GM23248 (cell line): ENCODE measurements at places on chromosomes 7 and 10.
A peak's percentile ranks its signal among the peaks of the same experiment; 100 is the strongest.

DNA sequence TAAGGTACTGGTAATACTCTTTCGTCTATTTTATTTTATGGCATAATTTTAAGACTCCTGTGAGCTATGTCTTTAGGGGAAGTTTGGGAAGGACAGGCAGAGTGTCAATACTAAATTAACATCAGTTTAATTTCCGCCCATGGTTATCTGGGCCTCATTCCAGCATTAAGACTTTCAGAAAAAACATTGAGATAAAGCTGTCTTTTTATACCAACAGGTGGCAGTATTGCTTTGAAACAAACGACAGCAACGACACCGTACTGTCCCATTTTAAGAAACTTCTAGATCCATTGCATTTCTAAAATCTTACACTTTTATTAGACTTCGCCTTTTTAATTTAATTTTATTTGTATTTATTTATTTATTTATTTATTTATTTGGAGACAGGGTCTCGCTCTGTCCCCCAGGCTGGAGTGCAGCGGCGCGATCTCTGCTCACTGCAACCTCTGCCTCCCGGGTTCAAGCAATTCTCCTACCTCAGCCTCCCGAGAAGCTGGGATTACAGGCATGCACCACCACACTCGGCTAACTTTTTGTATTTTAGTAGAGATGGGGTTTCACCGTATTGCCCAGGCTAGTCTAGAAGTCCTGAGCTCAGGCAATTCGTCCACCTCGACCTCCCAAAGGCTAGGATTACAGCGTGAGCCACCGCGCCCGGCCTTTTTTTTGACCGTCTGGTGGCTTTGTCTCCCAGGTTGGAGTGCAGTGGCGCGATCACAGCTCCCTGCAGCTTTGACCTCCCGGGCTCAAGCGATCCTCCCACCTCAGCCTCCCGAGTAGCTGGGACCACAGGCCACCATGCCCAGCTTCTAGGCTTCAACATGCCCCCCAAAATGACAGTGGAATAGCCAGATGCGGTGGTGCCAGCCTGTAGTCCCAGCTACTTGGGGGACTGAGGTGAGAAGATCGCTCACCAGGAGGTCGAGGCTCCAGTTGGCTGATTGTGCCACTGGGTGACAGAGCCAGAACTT, 78.7 kb upstream of the C1GALT1 start:
- DNase-seq, result peak; percentile 78

DNA sequence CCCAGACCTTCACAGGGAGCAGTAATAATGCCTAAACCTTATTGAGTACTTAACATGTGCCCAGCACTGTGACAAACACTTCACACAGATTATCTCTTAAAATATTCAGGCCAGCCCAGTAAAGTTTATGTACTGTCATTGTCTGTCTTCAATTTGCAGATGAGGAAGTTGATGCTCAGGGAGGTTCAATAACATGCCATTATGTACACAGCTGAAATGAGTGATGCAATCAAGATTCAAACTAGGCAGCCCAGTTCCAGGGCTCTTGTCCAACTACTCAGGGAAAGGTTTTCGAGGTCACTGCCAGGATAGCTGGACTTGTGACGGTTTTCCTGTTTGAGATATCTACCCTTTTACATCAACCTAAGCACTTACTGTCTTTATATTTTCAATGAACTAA, 56.1 kb downstream of the AUTS2 start:
- DNase-seq, result no peak

- DNase-seq, result peak; percentile 76
Measured at GRCh38 chr10:22737587-22737986, 23.2 kb upstream of the PIP4K2A start.

- DNase-seq, result peak; percentile 63
Measured at GRCh38 chr7:134890246-134891240, 95.8 kb upstream of the AGBL3 start.

GRCh38 chr10:47049906-47050305, 138.7 kb downstream of the PTPN20 start:
- DNase-seq, result no peak

GRCh38 chr10:22110761-22111160, 107.1 kb downstream of the EBLN1 start:
- DNase-seq, result no peak

GRCh38 chr7:23898619-23899018, 188.6 kb downstream of the STK31 start:
- DNase-seq, result no peak

- DNase-seq, result no peak
Measured at GRCh38 chr7:129013048-129013724, 41.7 kb downstream of the TNPO3 start.
